GM13977 (cell line): ENCODE measurements at places on chromosomes 13 and 19.

- no peak for DNase-seq
These were observed 933 bp upstream of the UQCR11 start for GRCh38 chr19:1606138-1606651.

DNA sequence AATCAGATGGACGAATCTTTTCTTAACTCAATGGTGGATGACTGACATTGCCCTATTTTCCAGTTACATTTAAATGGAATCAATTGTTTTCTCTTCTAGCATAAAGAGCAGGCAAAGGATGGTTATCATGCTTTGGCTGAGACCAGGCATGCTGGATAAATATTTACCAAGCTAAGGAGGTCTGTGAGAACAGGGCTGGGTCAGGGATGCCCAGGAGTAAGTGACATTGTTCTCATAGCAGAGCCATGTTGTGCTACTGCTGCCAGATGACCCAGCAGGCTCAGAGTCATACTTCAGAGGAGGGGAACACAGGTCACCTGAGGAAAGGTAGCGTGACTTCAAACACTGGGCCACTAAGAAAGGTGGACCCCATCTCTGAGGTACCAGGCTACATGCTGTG lies 116.0 kb upstream of the RNF113B start:
- DNase-seq: no peak

GRCh38 chr13:81458170-81458569 lies 1117.2 kb upstream of the SPRY2 start:
- DNase-seq: no peak

DNA sequence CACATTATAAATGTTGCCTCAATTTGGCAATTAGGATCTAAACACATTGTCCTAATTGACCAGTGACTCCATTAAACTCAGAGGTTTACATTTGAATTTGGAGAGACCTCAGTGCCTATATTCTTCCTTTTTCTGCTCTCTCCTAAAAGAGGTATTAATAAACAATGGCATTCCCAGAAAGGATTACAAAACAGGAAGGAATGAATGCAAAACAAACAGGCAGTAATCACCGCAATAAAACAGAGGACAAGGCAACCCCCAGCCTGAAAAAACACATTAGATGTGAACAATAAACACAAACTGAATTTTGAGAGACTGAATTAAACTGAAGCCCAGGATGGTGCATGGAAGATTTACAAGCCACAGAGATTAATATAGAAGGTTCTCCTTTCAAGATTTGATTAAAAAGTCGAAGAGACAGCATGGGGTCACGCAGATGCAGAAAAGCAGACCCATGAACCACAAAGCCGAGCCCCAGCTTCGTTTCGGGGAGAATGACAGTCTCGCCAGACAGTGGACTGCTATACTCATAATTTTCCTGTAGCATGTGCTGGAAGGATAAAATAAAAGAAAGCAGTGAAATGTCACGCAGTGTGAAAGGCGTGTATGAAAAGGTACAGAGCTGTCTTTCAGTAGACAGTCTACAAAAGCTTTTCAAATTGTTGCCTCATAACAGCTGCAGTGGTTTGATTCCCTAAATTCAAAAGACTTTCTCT lies 503.0 kb downstream of the LIG4 start:
- no peak for DNase-seq

- no peak for DNase-seq
These were observed 4.8 kb upstream of the C1QTNF9 start for GRCh38 chr13:24304620-24305019.

- no peak for DNase-seq
These were observed 5.3 kb downstream of the RASIP1 start for GRCh38 chr19:48735031-48735615.

DNA sequence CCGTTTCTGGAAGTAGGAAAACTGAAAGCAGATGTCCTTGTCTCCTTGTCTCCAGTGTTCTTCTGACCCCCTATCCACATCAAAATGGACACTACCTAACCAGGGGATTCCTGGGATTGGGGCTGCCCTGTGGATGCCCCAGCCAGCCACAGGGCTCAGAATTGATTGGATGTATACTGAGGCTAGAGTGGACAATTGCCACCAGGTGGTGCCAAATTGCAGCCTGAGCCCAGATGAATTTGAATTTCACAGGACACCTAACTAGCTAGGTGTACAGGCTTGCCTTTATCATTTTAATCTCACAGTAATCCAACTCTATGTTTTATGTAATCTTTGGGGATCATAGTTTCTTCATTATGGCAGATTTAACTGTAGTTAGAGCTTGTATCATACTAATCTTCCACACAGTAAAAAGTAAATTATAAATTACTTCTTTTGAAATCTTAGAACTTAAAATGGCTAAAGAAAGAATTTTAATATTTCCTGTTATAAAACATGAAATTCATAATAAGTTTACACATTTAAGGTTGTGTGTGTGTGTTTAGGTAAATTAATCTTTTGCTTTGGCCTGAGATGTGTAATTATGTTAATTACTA lies 58.0 kb downstream of the PIBF1 start:
- peak; percentile 54 for DNase-seq

DNA sequence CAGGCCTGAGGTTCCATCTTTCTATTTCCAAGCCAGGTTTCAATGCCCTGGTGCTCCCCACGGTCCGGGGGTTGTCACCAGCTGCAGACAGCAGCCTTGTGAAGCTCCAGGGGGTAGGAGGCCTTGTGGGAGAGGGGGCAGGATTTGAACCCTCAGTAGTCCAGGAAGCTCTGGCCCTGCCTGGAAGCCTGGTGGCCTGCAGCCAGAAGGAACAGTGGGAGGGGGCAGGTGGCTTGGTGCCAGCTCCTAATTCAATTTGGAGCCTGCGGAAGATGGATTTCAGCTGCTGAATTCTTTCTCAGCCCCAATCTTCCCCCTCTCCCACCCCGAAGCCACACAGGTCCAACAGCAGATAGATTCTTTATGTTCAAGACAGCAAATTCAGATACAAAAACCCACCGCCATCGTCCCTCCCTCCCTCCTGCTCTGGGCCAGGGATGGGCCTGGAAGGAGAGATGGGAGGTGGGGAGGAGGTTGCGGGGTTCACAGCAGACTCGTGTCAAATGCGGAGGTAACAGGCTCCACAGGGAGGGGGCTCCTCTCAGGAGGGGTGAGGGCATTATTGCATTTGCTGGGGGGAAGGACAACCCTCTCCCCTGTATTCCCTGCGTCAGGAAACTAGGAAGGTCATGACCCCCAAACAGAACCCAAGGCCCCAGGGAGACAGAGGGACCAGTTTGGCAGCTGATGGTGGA lies 2.4 kb upstream of the PTGER1 start:
- DNase-seq: peak; percentile 26

DNA sequence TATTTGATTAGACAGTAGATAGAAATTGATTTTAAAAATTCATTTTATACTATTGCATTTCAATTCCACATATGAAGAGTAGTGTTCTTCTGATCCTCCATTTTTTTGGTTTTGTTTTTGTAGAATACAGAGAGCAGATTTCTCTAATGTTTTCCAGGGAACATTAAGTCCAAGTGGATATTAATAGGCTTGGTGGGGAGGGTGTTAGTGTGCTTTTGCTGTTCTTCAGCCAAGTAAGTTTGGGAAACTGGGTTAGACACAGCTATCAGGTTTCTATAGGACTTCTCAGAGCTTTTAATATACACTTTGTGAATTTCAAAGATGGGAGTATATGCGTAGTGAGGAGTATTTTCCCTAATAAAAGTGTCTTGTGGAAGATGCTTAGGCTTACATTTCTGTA lies 21.8 kb downstream of the NAA16 start:
- no peak for DNase-seq

DNA sequence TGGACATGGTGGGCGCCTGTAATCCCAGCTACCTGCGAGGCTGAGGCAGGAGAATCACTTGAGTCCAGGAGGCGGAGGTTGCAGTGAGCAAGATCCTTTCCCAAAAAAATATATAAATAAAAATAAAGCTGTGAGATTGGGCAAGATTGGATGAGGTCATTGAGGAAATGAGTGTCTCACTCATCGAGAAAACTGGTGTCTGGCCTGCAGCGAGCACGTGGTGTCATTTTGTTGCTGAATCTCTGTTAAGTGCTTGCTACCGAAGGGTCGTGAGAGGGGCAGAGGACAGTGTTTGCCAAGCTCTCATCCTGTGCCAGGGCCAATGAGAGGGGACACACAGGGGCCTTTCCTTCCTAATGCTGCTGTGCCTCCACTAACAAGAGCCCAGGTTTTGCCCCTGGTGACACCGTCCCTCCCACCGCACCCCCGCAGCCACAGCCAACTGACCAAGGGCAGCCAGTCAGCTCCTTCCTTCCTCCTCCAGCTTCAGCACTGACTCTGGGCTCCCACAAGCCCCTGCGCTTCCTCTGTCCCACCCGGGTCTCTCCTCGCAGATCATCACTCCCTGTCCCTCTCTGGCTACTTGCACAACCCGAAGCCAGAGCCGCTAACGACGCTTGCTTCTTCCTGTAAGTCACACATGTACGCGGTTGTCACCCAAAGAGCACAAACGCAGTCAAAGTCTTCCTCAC lies 3.2 kb downstream of the POLD1 start:
- DNase-seq: no peak

DNA sequence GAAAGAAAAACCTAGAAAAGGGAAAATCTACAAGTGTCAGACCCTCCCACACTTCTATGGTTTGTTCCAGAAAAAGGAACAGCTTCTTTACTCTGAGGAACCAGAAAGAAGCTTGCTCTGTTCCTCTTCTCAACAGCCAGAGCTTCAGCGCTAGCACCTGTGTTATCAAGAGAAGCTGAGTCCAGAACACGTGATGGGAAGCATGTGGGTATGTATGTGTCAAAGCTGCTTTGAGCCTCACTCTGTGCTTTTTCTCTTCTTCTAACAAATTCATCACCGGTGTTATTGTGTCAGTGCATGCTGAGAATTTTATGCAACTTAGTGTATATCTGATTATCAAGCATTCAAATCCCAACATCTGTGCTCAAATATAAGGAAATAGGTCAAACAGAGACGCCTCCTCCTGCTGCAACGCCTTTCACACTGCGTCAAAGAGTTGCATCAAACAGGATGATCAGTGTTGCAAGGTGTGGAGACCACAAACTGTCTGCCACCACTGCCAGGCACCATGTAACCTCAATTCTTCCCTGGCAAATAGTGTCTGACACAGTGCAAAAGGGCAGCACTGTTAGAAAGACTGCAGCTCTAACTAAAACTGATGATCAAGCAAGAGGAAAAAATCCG lies 83.9 kb downstream of the LRRC63 start:
- peak; percentile 15 for DNase-seq

DNA sequence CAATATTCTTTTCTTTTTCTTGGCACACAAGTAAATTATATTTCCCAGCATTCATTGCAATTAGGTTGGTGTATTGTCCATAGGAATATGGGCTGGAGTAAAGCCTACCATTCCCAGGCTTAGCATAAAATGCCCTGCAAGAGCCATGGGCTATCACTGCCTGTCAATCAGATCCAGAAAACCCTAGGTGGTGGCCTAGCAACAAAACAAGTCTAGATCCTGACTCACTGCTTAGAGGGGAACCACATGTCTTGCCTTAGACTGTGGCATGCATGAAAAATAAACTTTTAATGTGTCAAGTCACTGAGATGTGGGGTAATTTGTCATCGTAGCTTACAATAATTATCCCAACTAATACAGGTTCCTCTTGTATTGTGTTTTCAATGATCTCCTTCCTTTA lies 16.2 kb downstream of the SOX21 start:
- no peak for DNase-seq

- no peak for DNase-seq
These were observed 8.2 kb upstream of the ZNF527 start for GRCh38 chr19:37362733-37363132.

DNA sequence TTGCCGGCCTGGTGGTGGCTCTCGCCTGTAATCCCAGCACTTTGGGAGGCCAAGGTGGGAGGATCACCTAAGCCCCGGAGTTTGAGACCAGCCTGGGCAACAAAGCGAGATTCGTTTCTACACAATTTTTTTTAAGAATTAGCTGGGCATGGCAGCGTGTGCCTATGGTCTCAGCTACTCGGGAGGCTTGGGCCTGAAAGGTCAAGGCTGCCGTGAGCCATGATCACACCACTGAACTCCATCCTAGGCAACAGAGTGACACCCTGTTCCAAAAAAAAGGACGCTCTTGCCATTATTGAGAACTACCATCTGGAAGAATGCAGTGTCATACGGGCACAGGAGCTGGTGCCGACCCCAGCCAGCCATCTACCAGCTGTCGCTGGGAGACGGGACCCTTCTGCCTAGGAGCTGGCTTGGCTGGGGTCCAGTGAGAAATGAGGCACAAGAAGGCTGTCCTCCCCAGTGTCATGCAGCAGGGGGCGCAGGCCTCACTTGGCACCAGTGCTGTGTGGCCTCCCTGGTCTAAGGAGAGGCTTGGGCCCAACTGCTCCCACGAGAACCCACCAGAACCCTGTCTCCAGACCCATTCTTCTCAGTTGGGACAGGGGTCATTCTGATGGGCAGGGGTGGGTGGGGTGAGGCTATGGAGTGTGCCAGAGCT lies 12.2 kb upstream of the RELB start:
- peak; percentile 88 for DNase-seq

DNA sequence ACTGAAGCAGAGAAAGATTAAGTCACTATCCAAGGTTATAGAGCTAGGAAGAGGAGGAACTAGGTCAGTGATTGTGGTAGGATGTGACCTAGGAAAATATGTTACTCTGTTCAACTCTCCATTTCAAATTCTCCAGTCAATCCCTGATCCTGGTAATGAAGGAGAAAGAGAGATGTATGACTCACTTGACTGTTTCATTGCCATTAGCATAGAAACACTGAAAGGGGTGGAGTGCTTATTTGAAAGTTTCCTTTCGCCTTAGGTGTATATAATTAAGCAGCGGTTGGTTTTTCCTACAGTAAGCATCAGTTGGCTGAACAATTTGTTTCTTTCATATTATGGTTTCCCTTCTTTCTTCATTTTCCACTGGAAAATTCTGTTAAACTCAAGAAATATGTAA lies 198.1 kb upstream of the CSNK1A1L start:
- DNase-seq: no peak

- DNase-seq: no peak
These were observed 7.6 kb downstream of the COL4A2 start for GRCh38 chr13:110314516-110315245.

GRCh38 chr13:45564133-45564776 lies 51.3 kb downstream of the ERICH6B start:
- no peak for DNase-seq

- DNase-seq: no peak
These were observed 527.5 kb upstream of the NBEA start for GRCh38 chr13:34414616-34415015.

DNA sequence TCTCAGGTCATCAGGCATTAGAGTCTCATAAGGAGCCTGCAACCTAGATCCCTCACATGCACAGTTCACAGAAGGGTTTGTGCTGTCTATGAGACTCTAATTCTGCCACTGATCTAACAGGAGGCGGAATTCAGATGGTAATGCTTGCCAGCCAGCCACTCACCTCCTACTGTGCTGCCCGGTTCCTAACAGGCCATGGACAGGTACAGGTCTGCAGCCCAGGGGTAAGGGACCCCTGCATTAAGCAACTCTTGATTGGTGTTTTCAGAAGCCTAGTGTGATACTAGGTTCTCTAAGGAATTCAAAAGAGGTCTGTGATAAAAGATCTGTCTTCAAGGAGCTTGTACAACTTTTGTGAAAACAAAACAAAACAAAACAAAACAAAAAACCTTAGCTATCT lies 31.1 kb downstream of the CAB39L start:
- no peak for DNase-seq

DNA sequence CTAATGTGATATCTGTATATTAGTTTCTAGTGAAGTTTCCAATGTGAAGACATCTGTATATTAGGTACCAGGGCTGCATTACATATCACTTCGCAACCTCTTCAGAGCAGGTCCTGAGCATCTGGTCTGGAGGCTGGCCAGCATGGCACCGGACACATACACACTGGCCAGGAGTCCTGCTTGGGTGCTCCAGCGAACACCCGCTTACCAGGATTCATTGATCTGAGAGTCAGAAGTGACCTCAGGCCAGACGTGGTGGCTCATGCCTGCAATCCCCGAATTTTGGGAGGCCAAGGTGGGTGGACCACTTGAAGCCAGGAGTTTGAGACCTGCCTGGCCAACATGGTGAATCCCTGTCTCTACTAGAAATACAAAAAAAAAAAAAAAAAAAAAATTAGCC lies 93.0 kb upstream of the IRS2 start:
- DNase-seq: no peak
